ENCODE measurements at places on chromosomes 7 and 10.

GRCh38 chr7:80392229-80393169 is 119.4 kb downstream of the GNAT3 start:
- no peak overlapping the region for H3K4me3 ChIP-seq
- H3K4me1 ChIP-seq, result no peaks in the 10 kb centered on the region
- no peak for DNase-seq
- no peaks in the 10 kb centered on the region for H3K36me3 ChIP-seq
- no peak overlapping the region for H3K27ac ChIP-seq
- no peaks in the 10 kb centered on the region for H3K27me3 ChIP-seq

DNA sequence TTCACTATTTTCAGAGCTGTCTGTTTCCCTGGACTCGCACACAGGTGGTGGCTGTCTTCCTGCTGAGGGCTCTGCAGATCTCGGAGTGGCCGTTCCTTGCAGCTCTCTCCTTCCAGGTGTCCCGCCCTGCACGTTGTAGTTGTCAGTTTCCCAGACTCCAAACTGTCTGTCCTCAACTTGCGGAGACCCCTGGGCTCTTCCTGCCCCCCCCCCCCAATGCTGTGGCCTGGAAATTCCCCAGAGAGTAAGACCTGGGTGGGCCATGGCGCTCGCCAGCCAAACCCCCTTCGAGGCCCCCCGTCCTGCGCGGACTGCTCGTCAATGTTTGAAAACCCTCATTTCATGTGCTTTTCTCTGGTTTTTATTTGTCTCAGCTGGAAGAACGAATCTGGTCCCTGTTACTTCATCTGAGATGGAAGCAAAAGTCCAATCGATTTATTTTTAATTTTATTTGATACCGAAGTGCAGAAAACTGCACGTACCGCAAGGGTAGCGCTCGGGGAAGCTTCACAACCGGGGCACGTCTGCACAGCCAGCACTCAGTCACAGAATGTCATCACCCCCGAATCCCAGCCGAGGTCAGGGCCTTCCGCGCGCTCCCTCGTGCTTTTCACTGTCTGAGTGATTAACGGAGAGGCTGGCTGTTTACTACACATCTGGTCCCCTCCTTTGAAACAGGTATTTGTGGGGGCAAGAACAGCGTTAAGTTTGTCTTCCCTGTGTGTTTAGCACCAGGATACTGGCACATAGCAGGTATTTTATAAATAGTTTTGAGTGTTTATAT is 46.4 kb upstream of the NKX6-2 start:
- no peaks in the 10 kb centered on the region for H3K27me3 ChIP-seq
- H3K4me3 ChIP-seq, result no peak overlapping the region
- no peaks in the 10 kb centered on the region for H3K36me3 ChIP-seq
- no peak overlapping the region for H3K27ac ChIP-seq
- no peak for DNase-seq

GRCh38 chr10:133180192-133180964 is 20.4 kb downstream of the KNDC1 start:
- no peak overlapping the region for H3K4me3 ChIP-seq
- H3K36me3 ChIP-seq, result no peaks in the 10 kb centered on the region
- no peak overlapping the region for H3K27ac ChIP-seq
- H3K27me3 ChIP-seq, result no peaks in the 10 kb centered on the region

GRCh38 chr7:116614499-116615262 is 57.3 kb upstream of the MET start:
- H3K36me3 ChIP-seq, result no peaks in the 10 kb centered on the region
- H3K27ac ChIP-seq, result no peak overlapping the region
- H3K4me1 ChIP-seq, result no peaks in the 10 kb centered on the region
- no peaks in the 10 kb centered on the region for H3K27me3 ChIP-seq
- DNase-seq, result no peak
- H3K4me3 ChIP-seq, result no peak overlapping the region

- H3K36me3 ChIP-seq, result no peaks in the 10 kb centered on the region
- H3K4me1 ChIP-seq, result no peaks in the 10 kb centered on the region
- DNase-seq, result no peak
- no peak overlapping the region for H3K4me3 ChIP-seq
Measured at GRCh38 chr7:108997480-108997879, 427.8 kb downstream of the DNAJB9 start.

- H3K4me3 ChIP-seq, result no peak overlapping the region
- DNase-seq, result no peak
- H3K4me1 ChIP-seq, result no peaks in the 10 kb centered on the region
- no peaks in the 10 kb centered on the region for H3K36me3 ChIP-seq
- H3K27ac ChIP-seq, result no peak overlapping the region
Measured at GRCh38 chr10:29324220-29324841, 35.5 kb downstream of the LYZL1 start.

DNA sequence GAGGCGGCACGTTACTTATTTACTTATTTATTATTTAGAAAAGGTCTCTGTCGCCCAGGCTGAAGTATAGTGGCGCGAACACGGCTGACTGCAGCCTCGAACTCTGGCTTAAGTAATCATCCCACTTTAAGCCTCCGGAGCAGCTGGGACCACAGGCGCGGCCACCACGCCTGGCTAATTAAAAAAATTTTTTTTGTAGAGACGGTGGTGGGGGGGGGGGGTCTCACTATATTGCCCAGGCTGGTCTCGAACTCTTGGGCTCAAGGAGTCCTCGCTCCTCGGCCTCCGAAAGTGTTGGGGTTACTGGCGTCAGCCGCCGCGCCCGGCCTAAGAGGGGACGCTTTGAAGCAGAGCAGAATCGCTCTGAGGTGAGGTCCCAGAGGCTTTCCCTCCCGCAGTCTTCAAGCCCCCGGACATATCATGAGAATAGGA is 675 bp upstream of the FRAT2 start:
- DNase-seq, result no peak
- no peaks in the 10 kb centered on the region for H3K27me3 ChIP-seq
- peaks cover 52% of the 10 kb centered on the region for H3K4me1 ChIP-seq
- no peaks in the 10 kb centered on the region for H3K36me3 ChIP-seq
- peak overlapping the region; percentile 98 for H3K27ac ChIP-seq

DNA sequence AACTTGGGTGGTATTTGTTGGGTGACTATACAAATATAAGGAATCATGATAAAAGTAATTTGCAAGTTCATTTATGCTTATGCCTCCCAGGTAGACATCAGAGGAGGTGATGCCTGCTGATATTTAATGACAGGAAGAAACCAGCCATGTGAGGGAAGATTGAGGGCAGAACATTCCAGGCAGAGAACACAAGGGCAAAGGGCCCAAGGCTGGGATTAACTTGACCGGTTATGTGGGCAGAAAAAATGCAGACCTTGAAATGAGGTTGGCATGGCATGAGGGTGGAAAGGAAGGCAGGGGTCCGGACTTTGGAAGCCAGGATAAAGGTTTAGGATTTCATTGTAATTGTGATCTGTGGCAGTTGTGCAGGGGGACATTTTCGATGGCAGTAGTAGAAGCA is 68.0 kb upstream of the MTPN start:
- H3K27ac ChIP-seq, result no peak overlapping the region
- H3K36me3 ChIP-seq, result no peaks in the 10 kb centered on the region
- no peaks in the 10 kb centered on the region for H3K27me3 ChIP-seq
